ENCODE measurements at places on chromosomes 4 and X. TPM values are rescaled to one million over a fixed set of nuclear protein-coding genes. Genes with fewer than 3 reads are reported as not detected.

- no peaks in the 10 kb centered on the region for H3K27me3 ChIP-seq
- no peaks in the 10 kb centered on the region for H3K36me3 ChIP-seq
- H3K4me1 ChIP-seq, result no peaks in the 10 kb centered on the region
- no peak overlapping the region for H3K4me3 ChIP-seq
- no peak for DNase-seq
- no peak overlapping the region for H3K27ac ChIP-seq
Observed at GRCh38 chr4:23213198-23213597, 520.5 kb downstream of the GBA3 start.

GRCh38 chr4:101067383-101067782 lies 279.9 kb downstream of the PPP3CA start:
- no peaks in the 10 kb centered on the region for H3K27me3 ChIP-seq
- no peak overlapping the region for H3K27ac ChIP-seq
- DNase-seq, result no peak
- H3K4me3 ChIP-seq, result no peak overlapping the region
- H3K4me1 ChIP-seq, result no peaks in the 10 kb centered on the region
- no peaks in the 10 kb centered on the region for H3K36me3 ChIP-seq

DNA sequence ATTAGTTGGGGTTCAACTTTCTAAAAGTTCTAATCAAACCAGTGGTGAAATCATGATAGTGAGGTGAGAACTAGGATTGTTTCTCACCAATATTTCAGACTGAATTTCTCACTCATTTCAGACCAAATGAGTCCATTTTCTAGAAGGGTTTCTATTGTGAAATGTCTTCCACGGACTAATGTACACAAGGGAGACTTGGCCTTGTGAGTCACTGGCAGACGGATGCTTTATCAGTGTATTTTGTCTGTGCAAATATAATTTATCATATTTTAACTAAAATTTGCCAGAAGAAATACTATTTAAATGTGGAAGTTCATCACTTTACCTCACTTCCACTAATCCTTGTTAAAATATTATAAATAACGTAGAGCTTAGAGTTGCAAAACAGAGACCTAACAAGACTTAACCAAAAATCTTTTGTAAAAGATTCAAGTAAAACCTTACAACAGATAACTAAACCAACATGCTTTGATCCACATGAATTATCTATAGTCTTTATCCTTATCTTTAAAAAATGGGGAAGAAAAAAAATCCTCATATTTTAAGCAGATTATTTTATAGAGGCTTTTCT lies 506.0 kb upstream of the FAM241A start:
- no peak overlapping the region for H3K4me3 ChIP-seq
- no peaks in the 10 kb centered on the region for H3K36me3 ChIP-seq
- no peaks in the 10 kb centered on the region for H3K27me3 ChIP-seq
- no peaks in the 10 kb centered on the region for H3K4me1 ChIP-seq

GRCh38 chr4:176363072-176363471 lies 43.3 kb downstream of the SPCS3 start:
- no peak for DNase-seq
- no peaks in the 10 kb centered on the region for H3K36me3 ChIP-seq
- H3K27ac ChIP-seq, result no peak overlapping the region
- H3K4me1 ChIP-seq, result no peaks in the 10 kb centered on the region
- peaks cover 2% of the 10 kb centered on the region for H3K27me3 ChIP-seq
- H3K4me3 ChIP-seq, result no peak overlapping the region

DNA sequence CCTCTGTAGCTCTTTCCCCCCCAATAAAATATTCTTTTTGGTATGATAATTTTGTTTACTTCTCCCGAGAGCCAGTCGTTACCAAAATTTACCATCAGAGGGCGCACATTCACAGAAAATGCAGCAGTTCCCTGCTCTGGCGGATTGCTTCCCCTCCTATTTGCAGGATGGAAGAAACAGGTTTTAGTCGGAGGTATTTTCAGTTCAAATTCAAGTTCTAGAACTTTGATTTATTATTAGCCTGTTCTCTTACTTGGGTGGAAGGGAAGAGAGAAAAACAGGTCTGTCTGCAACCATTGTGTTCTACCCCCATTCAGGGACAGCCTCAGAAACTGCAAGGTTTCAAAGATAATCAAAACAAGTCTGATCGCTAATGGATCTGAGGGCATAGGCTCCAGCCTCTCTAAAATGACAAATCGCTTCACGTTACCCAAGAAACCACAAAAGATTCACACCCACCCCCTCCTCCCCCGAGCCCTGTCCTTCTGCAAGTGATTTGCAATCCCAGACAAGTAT lies 263.8 kb upstream of the RPS6KA3 start:
- H3K4me3 ChIP-seq, result no peak overlapping the region
- no peaks in the 10 kb centered on the region for H3K36me3 ChIP-seq
- H3K27ac ChIP-seq, result no peak overlapping the region
- H3K4me1 ChIP-seq, result no peaks in the 10 kb centered on the region

DNA sequence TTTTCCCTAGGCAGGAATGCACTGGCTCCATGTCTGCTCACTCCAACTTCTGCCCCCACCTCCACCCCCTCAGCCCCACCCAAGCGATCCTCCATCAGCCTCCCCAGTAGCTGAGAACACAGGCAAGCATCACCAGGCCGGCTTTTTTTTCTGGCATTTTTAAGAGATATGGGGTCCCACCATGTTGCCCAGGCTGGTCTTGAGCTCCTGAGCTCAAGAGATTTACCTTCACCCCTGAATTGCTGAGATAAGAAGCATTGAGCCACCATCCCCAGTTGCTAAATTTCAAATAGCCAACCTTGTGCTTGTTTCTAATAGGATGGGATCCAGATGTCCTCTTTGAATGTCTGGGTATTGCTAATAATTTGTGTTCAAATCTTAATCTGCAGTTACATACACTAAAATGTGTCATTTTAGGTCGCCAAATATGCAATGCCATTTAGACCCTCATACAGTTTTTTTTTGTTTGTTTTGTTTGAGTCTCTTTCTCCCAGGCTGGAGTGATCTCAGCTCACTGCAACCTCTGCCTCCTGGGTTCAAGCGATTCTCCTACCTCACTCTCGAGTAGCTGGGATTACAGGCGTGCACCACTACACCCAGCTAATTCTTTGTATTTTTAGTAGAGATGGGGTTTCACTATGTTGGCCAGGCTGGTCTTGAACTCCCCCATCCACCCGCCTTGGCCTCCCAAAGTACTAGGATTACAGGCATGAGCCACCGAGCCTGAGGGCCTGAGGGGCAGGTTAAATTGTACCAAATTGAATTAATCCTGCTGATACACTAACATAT lies 8.8 kb downstream of the LARP7 start:
- no peak overlapping the region for H3K27ac ChIP-seq
- H3K4me1 ChIP-seq, result peaks cover 2% of the 10 kb centered on the region
- H3K36me3 ChIP-seq, result peaks cover 48% of the 10 kb centered on the region
- H3K27me3 ChIP-seq, result no peaks in the 10 kb centered on the region
- H3K4me3 ChIP-seq, result no peak overlapping the region
- no peak for DNase-seq

Gene GAGE12G
- total RNA-seq, result not detected

Gene CACNA1F
- total RNA-seq, result 1.6 TPM

Gene SEC24B
- total RNA-seq, result 38.6 TPM

Gene DIPK2B
- total RNA-seq, result not detected

Gene CITED1
- not detected for total RNA-seq

Gene RBM41
- 18.9 TPM for total RNA-seq

Gene PABPC5
- not detected for total RNA-seq
